Testis (tissue), 5 donors: ENCODE measurements at places on chromosomes 5 and 9. TPM values are rescaled to one million over a fixed set of nuclear protein-coding genes. Genes with fewer than 3 reads are reported as not detected.
A peak's percentile ranks its signal among the peaks of the same experiment; 100 is the strongest.

GRCh38 chr9:82332774-82333152 is 344.2 kb downstream of the SPATA31D1 start:
- no peaks in the 10 kb centered on the region for H3K36me3 ChIP-seq
- no peak for DNase-seq
- no peaks in the 10 kb centered on the region for H3K27me3 ChIP-seq

DNA sequence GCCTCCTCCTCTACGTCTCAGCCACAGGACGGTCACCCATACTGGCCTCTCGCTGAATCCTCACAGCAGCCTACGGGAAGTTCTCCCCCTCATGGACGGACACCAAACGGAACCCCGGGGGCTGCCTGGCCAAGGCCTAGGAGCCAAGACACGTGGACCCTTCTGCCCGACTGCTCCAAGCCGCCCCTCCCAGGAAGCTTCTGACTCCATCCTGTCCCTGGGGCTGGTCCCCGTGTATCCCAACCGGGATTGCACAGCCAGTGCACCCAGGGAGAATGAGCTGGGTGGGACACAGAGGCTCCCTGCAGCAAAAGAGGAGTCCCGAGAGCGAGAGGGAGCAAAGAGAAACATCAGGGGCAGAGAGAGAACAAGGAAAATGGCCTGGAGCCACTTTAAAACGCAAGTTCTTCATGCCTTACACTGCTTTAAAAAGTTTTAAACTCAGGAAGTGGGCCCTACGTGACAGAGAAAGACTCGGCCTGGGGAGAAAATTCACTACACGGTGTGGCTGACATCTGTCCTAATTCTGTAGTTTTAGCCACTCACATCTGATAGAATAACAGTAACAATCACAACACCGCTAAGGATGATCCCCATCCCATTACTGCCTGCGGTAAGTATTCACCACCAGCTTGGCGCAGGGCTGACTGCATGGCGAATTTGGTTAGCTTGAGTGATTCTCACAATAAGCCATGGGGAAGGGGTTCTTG is 3.0 kb downstream of the FAM78A start:
- peaks cover 49% of the 10 kb centered on the region for H3K4me1 ChIP-seq
- no peaks in the 10 kb centered on the region for H3K36me3 ChIP-seq
- no peaks in the 10 kb centered on the region for H3K27me3 ChIP-seq

GRCh38 chr5:13941468-13941867 is 3.0 kb downstream of the DNAH5 start:
- H3K4me3 ChIP-seq, result no peak overlapping the region
- H3K27ac ChIP-seq, result no peak overlapping the region
- H3K36me3 ChIP-seq, result no peaks in the 10 kb centered on the region
- no peaks in the 10 kb centered on the region for H3K27me3 ChIP-seq

DNA sequence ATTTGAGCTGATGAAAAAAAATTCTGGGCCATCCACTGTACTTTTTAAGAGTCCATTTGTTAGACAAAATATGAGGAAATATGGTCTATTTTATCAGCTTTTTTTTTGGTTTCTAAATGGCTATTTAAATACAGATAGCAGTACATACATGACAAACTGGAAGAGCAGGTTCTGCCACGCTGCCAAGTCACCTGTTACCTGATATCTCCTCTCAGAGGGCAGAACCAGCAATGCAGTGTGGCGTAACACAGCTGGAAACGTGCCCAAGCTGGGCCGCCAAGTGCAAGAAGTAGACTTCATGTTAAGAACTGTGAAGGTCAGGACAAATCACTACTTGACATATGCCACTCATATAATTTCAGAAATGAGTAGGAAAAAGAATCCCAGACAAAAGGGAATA is 8.1 kb downstream of the MCIDAS start:
- no peak overlapping the region for H3K4me3 ChIP-seq
- no peak overlapping the region for H3K27ac ChIP-seq
- no peaks in the 10 kb centered on the region for H3K36me3 ChIP-seq
- H3K27me3 ChIP-seq, result no peaks in the 10 kb centered on the region

Gene F12
- 5.8 TPM for total RNA-seq

GRCh38 chr9:36166168-36166927 is 2.8 kb upstream of the CCIN start:
- H3K27me3 ChIP-seq, result no peaks in the 10 kb centered on the region
- H3K4me1 ChIP-seq, result peaks cover 9% of the 10 kb centered on the region

Gene SPOCK1
- total RNA-seq, result 63.8 TPM

- no peaks in the 10 kb centered on the region for H3K27me3 ChIP-seq
- no peak overlapping the region for H3K4me3 ChIP-seq
- H3K27ac ChIP-seq, result no peak overlapping the region
- H3K4me1 ChIP-seq, result no peaks in the 10 kb centered on the region
- no peaks in the 10 kb centered on the region for H3K36me3 ChIP-seq
Observed at GRCh38 chr5:35030426-35031100, 17.2 kb downstream of the AGXT2 start.

GRCh38 chr9:133585481-133586351 is 23.5 kb downstream of the FAM163B start:
- no peak for DNase-seq
- H3K27ac ChIP-seq, result no peak overlapping the region
- H3K4me1 ChIP-seq, result peaks cover 11% of the 10 kb centered on the region
- H3K36me3 ChIP-seq, result no peaks in the 10 kb centered on the region
- H3K27me3 ChIP-seq, result no peaks in the 10 kb centered on the region

DNA sequence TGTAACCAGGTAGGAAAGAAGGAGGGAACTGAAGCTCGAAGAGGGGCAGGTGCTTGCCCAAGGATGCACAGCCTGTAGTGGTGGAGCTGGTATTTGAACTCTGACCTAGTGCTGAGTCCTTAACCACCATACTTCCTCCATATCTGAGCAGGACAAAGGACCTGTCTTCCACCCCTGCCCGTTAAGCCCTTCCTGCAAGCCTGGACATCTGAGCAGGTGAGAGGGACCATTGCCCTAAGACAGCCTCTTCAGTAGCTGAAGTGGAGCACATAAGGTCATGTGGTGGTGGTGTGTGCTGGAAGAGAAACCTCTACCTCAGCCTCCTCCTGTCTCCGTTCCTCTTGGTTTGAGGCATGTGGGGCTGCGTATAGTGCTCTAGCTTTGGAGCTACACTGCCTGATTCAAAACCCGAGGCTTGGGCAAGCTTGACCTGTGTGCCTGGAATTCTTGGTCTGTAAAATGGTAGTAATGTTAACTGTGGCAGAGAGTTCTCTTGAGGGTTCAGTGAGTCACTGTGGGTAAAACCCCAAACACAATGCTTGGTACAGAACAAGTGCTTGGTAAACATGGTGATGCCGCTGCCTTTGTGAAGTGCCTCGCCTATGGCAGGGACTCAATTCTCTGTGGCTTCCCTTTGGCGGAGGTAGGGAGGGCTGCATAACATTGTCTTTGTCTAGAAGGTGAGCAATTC is 7.4 kb downstream of the GALNT10 start:
- H3K4me3 ChIP-seq, result no peak overlapping the region
- peaks cover 17% of the 10 kb centered on the region for H3K4me1 ChIP-seq
- H3K27ac ChIP-seq, result no peak overlapping the region
- H3K36me3 ChIP-seq, result no peaks in the 10 kb centered on the region
- DNase-seq, result no peak

- H3K36me3 ChIP-seq, result no peaks in the 10 kb centered on the region
- H3K27me3 ChIP-seq, result no peaks in the 10 kb centered on the region
Observed at GRCh38 chr5:134937526-134937925, 30.2 kb upstream of the CATSPER3 start.

GRCh38 chr9:111870774-111871498 is 25.7 kb upstream of the UGCG start:
- H3K36me3 ChIP-seq, result no peaks in the 10 kb centered on the region
- H3K4me1 ChIP-seq, result peaks cover 4% of the 10 kb centered on the region
- H3K27me3 ChIP-seq, result no peaks in the 10 kb centered on the region
- DNase-seq, result no peak

- H3K36me3 ChIP-seq, result no peaks in the 10 kb centered on the region
- no peak for DNase-seq
- H3K4me3 ChIP-seq, result no peak overlapping the region
- no peak overlapping the region for H3K27ac ChIP-seq
Observed at GRCh38 chr5:17813214-17813613, 179.0 kb downstream of the TAF11L14 start.

Gene OTP
- 0.37 TPM for total RNA-seq

GRCh38 chr9:91741522-91741921 is 208.5 kb downstream of the ROR2 start:
- no peak overlapping the region for H3K27ac ChIP-seq
- H3K36me3 ChIP-seq, result no peaks in the 10 kb centered on the region
- DNase-seq, result no peak
- no peaks in the 10 kb centered on the region for H3K27me3 ChIP-seq
- H3K4me1 ChIP-seq, result no peaks in the 10 kb centered on the region

Gene UNC13B
- 51.0 TPM for total RNA-seq

GRCh38 chr9:19456996-19457692 is 48.3 kb downstream of the ACER2 start:
- H3K27ac ChIP-seq, result no peak overlapping the region
- peak; percentile 75 for DNase-seq
- H3K36me3 ChIP-seq, result no peaks in the 10 kb centered on the region
- no peaks in the 10 kb centered on the region for H3K27me3 ChIP-seq
- no peaks in the 10 kb centered on the region for H3K4me1 ChIP-seq

DNA sequence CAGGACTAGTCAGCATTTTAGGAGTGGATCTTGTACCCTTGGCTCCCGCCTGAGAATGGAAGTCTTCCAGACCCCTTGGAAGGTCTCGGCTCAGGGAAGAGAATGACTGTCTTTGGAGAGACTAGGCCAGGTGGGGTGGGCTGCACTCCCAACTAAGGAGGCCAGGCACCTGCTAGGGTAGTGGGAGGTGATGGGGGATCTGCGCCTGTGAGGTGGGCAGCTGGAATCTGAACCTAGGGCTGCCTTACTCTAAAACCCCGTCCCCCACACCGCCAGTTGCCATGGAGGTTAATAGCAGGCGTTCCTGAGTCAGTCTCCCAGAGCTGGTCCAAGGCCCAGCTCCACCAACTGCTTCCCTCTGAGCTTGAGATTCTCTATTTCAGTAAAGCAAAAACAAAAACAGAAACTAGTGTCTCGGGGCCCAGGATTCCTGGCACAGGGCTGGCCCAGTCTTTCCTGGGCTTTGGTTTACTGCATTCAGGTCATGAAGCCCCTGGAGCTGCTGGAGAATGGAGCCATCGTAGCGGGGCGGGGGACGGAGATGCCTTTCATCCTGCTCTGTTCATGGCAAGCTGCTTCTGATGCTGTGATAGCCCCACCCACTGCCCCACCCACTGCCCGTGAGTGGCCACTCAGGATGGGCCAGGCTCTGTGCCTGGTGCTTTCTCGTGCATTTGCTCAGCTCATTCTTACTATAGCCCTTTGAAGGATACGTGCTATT is 57.5 kb downstream of the DAB2IP start:
- H3K4me3 ChIP-seq, result no peak overlapping the region
- no peaks in the 10 kb centered on the region for H3K4me1 ChIP-seq
- no peak for DNase-seq
- no peaks in the 10 kb centered on the region for H3K36me3 ChIP-seq
- H3K27ac ChIP-seq, result no peak overlapping the region
- H3K27me3 ChIP-seq, result no peaks in the 10 kb centered on the region
